ENCODE measurements at places on chromosomes 6 and 20.

GRCh38 chr6:123655521-123656306 lies 19.0 kb upstream of the TRDN start:
- no peak for DNase-seq

- DNase-seq: no peak
Observed at GRCh38 chr6:11282245-11282644, 49.8 kb upstream of the NEDD9 start.

GRCh38 chr20:14332866-14333265 lies 4.5 kb downstream of the FLRT3 start:
- no peak for DNase-seq

DNA sequence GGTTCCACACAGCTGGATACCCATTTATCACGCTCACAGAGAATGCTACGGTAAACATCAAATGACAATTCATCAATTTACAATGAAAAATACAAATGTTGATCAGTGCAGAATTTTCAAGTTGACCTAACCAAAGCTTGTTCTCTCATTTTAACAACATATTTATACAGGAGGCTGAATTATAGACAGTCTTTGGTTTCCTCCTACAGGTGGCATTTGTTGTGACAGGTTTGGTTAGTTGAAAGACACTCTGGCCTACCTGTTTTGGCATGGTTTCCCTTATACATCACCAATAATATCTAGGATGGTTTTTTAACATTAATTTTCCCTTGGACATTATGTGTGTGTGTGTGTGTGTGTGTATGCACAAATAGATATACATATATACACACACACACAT lies 642.5 kb upstream of the MMS22L start:
- DNase-seq: no peak

GRCh38 chr20:56032251-56032650 lies 26.9 kb upstream of the CBLN4 start:
- DNase-seq: no peak

GRCh38 chr6:169656546-169657283 lies 45.1 kb downstream of the WDR27 start:
- no peak for DNase-seq

DNA sequence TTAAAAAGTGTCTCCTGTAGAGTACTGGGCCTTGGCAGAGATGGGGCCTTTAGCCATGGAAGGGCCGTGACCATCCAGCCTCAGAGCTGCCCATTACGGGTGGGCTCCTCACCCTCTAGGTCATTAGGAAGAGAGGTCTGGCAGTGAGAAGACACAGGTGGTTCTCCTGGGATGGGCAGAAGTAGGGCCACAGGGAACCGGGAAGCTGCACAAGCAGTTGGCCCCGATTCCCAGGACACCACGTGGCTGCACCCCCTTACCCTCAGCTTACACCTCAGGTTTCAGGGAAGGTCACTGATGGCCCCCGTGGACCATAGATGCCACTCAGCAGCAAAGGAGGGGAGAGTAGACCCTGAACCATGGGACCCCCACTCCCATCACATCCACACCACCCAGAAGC lies 1.6 kb downstream of the RAET1G start:
- peak; percentile 17 for DNase-seq

GRCh38 chr6:121925534-121926255 lies 473.8 kb upstream of the HSF2 start:
- DNase-seq: no peak

GRCh38 chr6:15596186-15596896 lies 66.5 kb downstream of the DTNBP1 start:
- no peak for DNase-seq

GRCh38 chr6:82251942-82252341 lies 4.4 kb upstream of the IBTK start:
- no peak for DNase-seq

Measured in activated T-cell treated with anti-CD3 and anti-CD28 coated beads, Interleukin-2, amount 50 U/mL, for 24 hours (primary cell).